ELF-1 (cell line): ENCODE measurements at places on chromosomes 1 and 21.

DNA sequence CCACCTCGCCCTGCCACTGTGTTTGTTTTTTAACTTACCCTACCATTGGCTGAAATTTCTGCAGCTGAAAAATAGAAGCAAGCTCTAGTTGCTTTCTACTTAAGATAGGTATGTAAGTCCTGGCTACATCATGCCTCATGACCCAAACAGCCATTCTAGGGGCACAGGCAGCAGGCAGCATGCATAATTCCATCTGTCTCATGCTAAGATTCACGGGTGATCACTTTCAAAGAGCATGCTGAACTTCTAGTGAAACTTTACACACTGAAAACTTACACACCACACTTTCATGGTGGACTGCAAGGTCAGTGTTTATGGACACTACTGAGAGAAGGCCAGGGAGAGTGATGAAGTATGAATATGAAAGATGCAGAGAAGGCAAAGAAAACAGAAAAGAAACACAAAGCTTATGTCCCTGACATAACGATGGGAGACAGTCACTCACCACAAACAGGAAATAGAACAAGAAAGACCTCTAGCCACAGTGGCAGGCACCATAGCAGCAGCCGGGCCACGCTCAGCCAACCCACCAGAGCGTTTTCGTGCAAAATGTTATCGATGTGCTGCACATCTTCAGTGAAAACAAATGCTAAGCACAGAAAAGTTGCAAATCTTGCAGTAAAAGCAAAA is 102.3 kb upstream of the TIAM1 start:
- DNase-seq = no peak

GRCh38 chr21:31576428-31576827 is 83.1 kb upstream of the SOD1 start:
- DNase-seq = no peak

GRCh38 chr1:19710825-19711611 is 46.3 kb downstream of the HTR6 start:
- no peak for DNase-seq

GRCh38 chr1:230972855-230973271 is 5.8 kb downstream of the TTC13 start:
- no peak for DNase-seq

DNA sequence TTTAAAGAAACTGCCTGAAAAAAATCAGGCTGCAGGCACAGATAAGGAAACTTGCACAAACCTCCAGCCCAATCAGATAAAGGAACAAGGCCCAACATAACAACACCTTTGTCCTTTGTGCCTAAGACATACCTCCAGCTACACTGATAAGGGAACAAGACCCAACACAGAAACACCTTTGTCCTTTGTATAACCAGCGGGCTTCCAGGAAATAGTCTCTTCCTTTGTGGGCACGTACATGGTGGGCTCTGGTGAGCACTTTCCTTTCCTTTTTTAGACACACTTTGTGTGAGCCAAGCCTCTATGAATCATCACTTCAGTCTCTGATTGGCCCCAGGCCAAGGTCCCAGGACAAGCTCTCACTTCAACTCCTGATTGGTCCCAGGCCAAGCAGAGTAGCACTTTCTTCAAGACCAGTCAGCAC is 23.6 kb downstream of the ZNF670 start:
- no peak for DNase-seq

DNA sequence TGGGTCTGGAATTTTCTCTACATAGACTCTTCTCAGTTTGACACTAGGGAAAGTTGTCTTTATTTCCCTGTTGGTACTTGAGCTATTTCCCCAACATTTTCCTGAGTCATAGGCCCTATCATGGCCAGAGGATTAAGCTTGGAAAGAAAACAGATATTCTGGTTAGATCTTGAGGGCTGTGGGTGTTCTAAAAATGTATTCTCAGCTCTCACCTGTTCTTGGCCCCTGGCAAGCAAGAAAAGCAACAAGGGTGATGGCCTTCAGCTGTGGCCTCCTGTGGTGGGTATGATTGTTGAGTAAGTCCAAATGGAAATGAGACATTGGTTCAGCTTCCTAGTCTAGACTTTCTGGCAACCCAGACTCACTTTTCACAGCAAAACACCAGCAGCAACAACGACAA is 17.4 kb upstream of the LCE3A start:
- no peak for DNase-seq

DNA sequence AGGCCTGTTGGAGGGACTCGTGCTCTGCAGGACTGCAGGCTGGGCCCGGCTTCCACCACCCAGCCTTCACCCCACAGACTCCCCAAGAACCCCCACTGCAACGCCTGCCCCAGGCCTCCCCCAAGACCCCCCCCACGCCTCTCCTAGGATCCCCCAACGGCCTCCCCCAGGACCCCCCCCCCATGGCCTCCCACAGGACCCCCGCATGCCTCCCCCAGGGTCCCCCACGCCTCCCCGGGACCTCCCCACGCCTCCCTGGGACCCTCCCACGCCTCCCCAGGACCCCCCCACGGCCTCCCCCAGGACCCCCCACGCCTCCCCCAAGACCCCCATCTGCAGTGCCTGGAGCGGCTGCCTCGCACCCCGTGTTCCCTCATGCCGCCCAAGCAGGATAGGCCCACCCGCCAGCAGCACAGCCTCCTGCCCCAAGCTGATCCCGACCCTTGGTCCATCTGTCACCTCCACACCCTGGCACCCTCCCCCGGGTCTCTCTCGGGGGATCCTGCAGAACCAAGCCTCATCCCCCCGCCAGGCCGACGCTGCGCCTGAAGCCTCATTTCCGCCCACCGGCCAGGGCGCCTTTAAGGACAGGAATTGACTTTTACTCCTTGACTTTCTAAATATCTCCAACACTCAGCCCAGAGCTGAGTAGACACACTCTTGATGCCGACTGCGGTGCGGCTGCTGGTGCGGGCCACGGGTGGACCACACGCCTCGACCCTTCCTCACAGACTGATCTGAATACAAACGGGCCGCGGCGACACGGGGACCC is 14.1 kb upstream of the RNF223 start:
- no peak for DNase-seq

DNA sequence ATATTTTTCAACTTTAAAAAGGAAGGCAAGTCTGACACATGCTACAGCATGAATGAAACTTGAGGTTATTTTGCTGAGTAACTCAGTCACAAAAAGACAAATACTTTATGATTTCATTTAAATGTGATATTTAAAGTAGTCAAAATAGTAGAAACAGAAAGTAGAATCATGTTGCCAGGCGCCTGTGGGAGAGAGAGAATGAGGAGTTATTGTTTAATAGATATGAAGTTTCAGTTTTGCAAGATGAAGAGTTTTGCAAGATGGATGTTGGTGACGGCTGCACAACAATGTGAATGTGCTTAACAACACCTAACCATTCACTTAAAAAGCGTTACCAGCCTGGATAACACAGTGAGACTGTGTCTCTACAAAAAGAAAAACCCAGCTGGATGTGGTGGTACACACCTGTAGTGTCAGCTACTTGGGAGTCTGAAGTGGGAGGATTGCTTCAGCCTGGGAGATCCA is 20.7 kb upstream of the ATP1A1 start:
- no peak for DNase-seq

DNA sequence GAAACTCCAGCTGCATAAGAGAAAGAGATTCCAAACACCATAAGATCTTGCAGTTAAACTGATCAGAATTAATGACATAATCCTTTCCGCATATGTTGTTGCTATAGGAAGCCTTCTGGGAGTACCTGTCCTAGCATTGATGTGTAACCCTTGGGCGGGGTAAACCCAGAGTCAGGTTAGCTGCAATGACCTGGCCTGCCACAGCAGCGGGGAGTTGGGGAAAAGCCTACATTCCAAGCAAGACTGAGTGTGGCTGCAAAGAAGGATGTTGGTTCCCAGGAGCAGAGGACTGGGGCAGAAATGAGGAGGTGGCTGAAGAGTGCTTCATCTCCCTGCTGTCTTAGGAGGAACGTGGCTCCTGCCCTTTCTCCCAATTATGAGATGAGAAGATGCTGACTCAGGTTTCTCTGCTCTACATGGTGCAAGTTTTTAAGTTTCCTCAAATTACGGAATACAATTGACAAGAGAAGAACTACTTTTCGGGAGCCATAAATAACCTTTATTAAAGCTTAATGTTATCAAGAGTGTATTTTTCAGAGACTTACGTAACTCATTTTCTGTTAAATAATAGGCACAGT is 142.1 kb downstream of the RYR2 start:
- DNase-seq = no peak

GRCh38 chr1:171515299-171515698 is 30.0 kb downstream of the PRRC2C start:
- DNase-seq = no peak

DNA sequence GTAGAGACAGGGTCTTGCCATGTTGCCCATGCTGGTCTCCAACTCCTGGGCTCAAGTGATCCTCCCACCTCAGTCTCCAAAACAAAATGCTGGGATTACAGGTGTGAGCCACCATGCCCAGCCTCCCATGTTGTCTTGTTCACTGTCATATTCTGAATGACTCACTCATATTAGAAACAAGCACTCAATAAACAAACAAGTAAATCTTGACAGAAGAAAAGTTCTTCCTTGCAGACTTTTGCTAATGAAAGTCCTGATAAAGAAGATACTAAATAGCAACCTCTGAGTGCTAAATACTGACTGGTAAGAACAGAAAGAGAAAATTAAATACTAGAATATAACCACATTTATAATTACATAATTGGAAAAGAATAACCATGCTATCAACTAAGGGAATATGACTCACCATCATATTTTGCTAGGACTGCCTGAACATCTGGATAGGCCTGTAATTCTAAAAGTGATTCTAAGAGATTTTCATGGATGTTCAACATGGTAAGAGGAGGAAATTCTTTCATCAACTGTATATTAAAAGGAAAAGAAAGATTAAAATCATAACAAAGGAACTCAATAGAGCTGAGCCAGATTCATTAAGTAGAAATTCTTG is 37.3 kb downstream of the ST7L start:
- no peak for DNase-seq

DNA sequence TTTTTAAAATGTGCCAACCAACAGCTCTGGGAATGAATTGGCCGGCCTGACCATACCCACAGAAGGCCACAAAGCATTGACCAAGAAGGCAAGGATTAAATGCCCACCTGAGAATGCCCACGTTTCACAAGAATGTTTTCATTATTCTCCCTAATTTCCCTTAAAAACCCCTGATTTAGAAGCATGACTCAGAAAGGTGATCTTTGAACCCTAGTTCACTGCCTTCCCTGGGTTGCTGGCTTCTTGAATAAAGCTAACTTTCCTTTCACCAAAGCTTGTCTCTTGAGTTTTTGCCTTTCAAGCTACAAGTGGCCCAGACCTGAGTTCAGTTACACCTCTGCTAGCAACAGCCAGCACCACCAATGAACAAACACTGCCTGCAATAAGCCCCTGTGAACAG is 14.4 kb upstream of the MRPL55 start:
- DNase-seq = no peak

DNA sequence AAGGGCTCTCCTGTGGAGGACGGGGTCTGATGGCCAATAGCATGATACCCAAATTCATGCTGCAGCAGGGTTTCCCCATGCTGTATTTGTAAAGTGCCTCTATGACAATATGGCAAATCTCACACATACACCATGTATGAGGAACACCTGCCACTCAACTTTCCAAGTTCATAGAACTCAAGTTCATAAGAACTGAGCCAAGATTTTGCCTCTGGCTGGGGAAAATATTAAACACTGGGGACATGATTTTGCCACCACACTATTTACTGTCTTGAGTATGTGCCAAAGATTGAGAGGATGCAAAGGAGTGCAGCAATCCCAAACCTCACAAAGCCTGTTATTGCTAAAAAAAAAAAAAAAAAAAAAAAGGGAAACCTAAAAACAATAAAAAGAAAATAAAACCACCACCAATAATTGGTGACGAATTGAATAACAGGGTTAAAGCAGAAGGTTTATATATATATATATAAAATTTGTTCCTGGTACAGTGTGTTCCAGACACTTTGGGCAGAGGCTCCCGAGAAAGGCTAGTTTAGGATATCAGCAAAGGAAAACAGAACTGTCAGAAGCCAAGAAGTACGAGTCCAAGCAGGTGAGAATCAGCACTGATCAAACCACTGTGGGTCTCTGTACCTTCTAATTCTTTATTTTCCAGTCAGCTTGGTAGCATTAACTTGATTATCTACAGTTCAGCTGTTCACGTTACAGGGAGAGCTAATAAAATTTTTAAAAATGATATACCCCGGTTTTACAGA is 24.3 kb downstream of the ZBTB21 start:
- no peak for DNase-seq

GRCh38 chr1:107000902-107001301 is 55.6 kb upstream of the PRMT6 start:
- DNase-seq = no peak

- DNase-seq = no peak
Measured at GRCh38 chr1:219149953-219150352, 23.7 kb upstream of the LYPLAL1 start.

DNA sequence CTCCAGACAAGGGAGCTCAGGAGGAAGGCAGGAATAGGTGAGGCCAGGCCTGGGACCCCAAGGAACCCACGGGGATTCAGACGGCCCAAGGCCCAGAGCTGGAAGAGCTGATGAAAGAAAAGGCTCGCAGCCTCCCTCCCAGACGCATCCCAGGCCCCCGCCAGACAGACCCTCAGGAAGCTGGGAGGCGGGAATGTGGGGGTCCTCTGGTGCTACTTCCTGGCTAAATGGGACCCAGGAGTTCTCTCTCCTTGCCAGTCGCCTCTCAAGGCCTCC is 430 bp downstream of the FBXO2 start:
- DNase-seq = no peak

DNA sequence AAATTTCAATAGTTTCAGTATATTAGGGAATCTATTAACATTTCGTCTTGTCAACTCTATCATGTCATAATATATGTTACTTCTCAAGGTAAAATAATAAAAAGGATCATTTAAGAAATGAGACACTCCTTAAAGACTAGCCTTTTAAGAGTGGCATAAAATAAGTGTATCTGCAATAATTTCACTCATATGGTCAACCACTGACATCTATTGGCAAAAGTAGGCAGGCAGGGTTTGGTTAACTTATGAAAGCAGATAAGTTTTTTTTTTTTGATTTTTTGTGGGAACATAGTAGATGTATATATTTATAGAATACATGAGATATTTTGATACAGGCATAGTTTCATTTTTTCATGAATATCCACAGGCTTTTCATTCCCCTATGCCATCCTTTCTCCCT is 5.5 kb upstream of the RGS21 start:
- no peak for DNase-seq

DNA sequence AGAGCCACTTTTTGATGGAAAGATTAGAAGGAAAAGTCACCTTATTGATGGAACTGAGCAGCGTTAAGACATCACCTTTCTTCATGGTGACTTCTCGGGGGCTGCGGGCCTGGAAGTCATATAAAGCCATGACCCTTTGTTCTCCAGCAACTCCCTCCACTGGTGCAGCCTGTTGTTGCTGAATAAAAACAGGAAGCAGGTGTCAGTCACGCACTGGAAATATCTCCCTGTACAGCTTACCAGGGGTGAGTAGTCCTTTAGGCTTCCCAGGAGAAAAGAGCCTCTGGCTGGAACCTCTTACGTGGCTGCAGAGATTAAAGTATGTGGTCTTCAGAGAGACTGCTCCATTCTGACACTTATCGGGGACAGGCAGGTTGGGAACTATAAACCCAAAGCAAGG is 31.9 kb downstream of the SPTA1 start:
- peak; percentile 1 for DNase-seq
